ENCODE measurements at places on chromosomes 13 and 19. TPM values are rescaled to one million over a fixed set of nuclear protein-coding genes. Genes with fewer than 3 reads are reported as not detected.

- peaks cover 7% of the 10 kb centered on the region for H3K27me3 ChIP-seq
- no peaks in the 10 kb centered on the region for H3K36me3 ChIP-seq
- H3K4me3 ChIP-seq = no peak overlapping the region
- no peaks in the 10 kb centered on the region for H3K4me1 ChIP-seq
- DNase-seq = no peak
- H3K27ac ChIP-seq = no peak overlapping the region
These were observed 50.0 kb upstream of the RGCC start for GRCh38 chr13:41407380-41407779.

- H3K4me1 ChIP-seq = peaks cover 9% of the 10 kb centered on the region
These were observed 19.3 kb downstream of the TNFSF11 start for GRCh38 chr13:42592915-42593900.

The SIAH3 gene
- not detected for total RNA-seq

The KCTD12 gene
- 0.39 TPM for total RNA-seq

The ZNF667 gene
- 0.17 TPM for total RNA-seq

The ACP7 gene
- total RNA-seq = not detected

DNA sequence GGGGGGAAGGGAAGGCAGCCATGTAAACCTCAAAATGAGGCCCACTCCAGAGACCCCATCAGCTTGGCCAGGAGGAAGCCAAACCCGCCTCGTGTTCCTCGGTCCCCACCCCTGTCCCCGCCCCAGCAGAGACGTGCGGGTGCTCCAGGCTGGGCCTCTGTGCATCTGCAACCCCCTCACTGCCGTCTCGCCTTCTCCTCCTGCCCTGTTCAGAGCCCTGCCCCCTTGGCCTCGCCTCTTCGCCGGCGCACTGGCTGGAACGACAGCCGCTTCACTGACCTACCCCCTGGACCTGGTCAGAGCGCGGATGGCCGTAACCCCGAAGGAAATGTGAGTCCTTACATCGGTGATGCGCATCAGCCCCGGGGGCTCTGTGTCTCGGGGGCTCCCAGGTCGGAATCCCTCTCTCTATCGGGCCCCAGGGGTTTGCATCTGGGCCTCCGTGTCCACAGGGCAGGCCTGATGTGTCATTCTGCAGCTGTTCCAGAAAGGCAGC is 32.2 kb downstream of the TMEM161A start:
- peak; percentile 49 for DNase-seq
- H3K27me3 ChIP-seq = no peaks in the 10 kb centered on the region
- H3K27ac ChIP-seq = no peak overlapping the region
- H3K4me1 ChIP-seq = no peaks in the 10 kb centered on the region
- H3K4me3 ChIP-seq = no peak overlapping the region

The NTN5 gene
- total RNA-seq = 0.21 TPM

GRCh38 chr13:111117961-111118360 is 2.9 kb downstream of the ARHGEF7 start:
- H3K27ac ChIP-seq = no peak overlapping the region
- DNase-seq = no peak
- H3K4me1 ChIP-seq = peaks cover 5% of the 10 kb centered on the region
- no peaks in the 10 kb centered on the region for H3K36me3 ChIP-seq
- no peak overlapping the region for H3K4me3 ChIP-seq

DNA sequence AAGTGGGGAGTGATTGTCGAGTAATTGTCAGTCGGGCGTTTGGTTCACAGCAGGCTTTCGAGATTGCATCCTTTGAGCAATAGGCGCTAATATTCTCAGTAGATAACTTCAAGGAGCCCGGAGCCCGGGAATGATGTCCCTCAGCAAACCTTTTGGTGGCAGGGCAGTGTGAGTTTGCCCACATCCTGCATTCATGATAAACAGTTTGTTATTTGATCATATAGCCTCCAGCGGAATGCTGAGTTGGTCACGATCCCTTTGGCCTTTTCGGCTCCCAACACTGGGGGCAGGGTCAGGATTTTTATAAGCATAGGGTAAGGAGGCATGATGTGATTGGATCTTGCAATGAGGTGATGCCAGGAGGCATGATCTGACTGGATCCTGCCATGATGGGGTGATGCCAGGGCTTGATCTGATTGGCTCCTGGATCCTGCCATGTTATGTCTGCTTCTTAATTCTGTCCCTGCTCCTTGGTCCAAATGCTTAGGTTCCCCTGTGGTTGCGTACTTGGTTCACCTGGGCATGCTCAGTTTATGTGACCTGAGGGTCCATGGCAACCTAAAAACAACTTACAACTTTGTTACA is 38.2 kb upstream of the IGSF23 start:
- H3K27ac ChIP-seq = no peak overlapping the region
- no peaks in the 10 kb centered on the region for H3K4me1 ChIP-seq
- peaks cover 6% of the 10 kb centered on the region for H3K27me3 ChIP-seq
- H3K36me3 ChIP-seq = no peaks in the 10 kb centered on the region

The ZIC2 gene
- 3.4 TPM for total RNA-seq

The DDA1 gene
- 57.7 TPM for total RNA-seq

The ZNF285 gene
- 1.5 TPM for total RNA-seq

GRCh38 chr13:33087091-33087490 is 70.9 kb downstream of the KL start:
- no peak overlapping the region for H3K27ac ChIP-seq
- no peaks in the 10 kb centered on the region for H3K36me3 ChIP-seq
- H3K27me3 ChIP-seq = peaks cover 12% of the 10 kb centered on the region
- no peak for DNase-seq

The S1PR2 gene
- total RNA-seq = 6.2 TPM

GRCh38 chr13:83877651-83878355 is 4.5 kb downstream of the SLITRK1 start:
- no peak overlapping the region for H3K4me3 ChIP-seq
- no peak for DNase-seq
- H3K27ac ChIP-seq = no peak overlapping the region
- peaks cover 23% of the 10 kb centered on the region for H3K27me3 ChIP-seq
- peaks cover 2% of the 10 kb centered on the region for H3K4me1 ChIP-seq

DNA sequence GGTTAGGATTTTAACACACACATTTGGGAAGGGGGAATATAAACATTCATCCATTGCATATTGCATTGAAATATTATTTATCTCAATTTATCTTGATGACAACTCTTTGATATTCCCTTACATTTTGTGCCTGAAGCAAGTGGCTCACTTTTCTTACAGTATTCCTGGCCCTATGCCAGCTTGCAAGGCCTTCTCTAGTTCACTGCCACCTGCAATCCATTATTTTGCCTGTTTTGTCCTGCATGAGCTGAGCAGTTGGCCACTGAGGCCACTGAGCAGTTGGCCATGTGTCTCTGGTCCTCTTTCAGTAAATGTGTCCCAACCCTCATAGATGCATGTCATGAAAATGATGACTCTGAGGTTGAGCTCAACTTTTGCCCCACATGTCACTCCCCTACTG is 49.8 kb downstream of the CBY2 start:
- H3K4me3 ChIP-seq = no peak overlapping the region
- no peak overlapping the region for H3K27ac ChIP-seq
- H3K36me3 ChIP-seq = no peaks in the 10 kb centered on the region
- no peaks in the 10 kb centered on the region for H3K4me1 ChIP-seq

GRCh38 chr19:927351-927779 is 1.5 kb downstream of the ARID3A start:
- H3K36me3 ChIP-seq = no peaks in the 10 kb centered on the region
- H3K4me1 ChIP-seq = no peaks in the 10 kb centered on the region
- no peaks in the 10 kb centered on the region for H3K27me3 ChIP-seq
- peak overlapping the region; percentile 6 for H3K4me3 ChIP-seq

DNA sequence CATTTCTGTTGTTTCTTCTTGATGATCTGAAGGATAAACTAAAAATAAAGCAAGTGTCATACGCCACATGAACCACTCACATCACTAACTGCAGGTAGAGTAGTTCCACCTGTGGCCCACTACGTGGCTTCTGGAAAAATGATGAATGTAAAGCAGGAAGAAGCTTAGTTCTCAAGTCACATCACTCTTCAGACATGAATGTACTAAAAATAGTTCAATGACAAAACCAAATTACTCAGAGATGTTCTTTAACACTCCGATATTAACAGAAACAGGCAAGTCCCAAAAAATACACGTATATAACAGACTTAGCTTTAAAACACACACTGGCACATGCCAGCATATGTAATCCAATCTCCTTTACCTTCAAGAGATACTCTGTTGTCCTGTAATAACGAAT is 21.6 kb downstream of the RAB20 start:
- H3K27me3 ChIP-seq = peaks cover 14% of the 10 kb centered on the region
- no peak for DNase-seq
- H3K27ac ChIP-seq = no peak overlapping the region
- H3K36me3 ChIP-seq = no peaks in the 10 kb centered on the region
- H3K4me3 ChIP-seq = no peak overlapping the region

- H3K4me3 ChIP-seq = no peak overlapping the region
- H3K27ac ChIP-seq = peak overlapping the region; percentile 29
- no peaks in the 10 kb centered on the region for H3K27me3 ChIP-seq
- no peak for DNase-seq
- peaks cover 36% of the 10 kb centered on the region for H3K4me1 ChIP-seq
These were observed 33.1 kb downstream of the CERS4 start for GRCh38 chr19:8242211-8242821.

DNA sequence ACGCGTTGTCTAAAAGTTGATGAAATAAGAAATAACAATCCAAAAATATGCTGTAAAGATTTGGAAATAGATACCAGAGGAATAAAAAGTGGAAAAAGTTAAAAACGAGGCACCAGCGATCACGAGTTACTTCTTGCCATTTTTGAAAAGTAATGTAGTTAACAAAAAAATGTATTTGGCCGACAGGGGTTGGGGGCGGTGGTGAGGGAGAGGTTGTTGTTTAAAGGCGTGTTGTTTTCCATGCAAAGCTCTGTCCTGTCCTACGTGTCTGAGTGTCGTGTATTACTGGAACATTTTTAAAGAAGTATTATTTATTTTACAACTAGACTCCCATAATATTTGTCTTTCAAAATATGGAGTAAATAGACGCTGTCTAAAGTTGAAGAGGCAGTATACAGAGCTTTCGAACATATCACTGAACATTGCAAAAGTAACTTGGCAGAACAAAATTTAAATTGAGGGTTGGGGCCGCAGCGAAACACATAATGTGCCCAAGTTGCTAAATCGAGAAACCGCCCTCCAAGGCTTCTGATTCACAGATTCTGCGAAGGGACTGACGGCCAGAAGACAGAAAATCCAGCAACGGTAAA is 823 bp downstream of the FBXO17 start:
- no peaks in the 10 kb centered on the region for H3K36me3 ChIP-seq
- peaks cover 23% of the 10 kb centered on the region for H3K27me3 ChIP-seq
- peak overlapping the region; percentile 58 for H3K4me3 ChIP-seq
- peaks cover 13% of the 10 kb centered on the region for H3K4me1 ChIP-seq
- DNase-seq = no peak

The TLE6 gene
- 1.8 TPM for total RNA-seq

The KLK10 gene
- not detected for total RNA-seq

DNA sequence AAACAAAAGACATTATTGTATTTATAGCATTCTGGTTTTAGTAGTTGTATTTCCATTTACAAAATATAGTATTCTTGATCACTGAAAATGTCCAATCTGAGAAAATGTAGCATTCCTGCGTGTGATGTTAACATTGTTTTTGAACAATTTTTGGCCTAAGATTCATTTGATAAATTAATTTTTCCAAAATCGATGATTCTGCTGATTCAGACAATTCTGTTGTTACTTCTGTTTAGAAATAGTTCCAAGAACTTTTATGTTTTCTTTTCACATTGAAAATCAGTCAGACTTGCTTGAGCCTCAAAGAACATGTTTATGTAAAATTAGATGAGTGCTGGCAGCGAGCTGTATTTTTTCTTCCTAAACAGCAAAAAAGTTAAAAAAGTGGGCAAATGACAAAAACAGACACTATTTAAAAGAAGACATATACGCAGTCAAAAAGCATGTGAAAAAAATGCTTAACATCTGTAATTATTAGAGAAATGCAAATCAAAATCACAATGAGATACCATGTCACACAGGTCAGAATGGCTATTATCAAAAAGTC is 804.5 kb upstream of the MIR17HG start:
- H3K27ac ChIP-seq = no peak overlapping the region
- H3K27me3 ChIP-seq = no peaks in the 10 kb centered on the region
- H3K36me3 ChIP-seq = peaks cover 21% of the 10 kb centered on the region
- H3K4me3 ChIP-seq = no peak overlapping the region
- no peak for DNase-seq
- no peaks in the 10 kb centered on the region for H3K4me1 ChIP-seq

- H3K36me3 ChIP-seq = no peaks in the 10 kb centered on the region
- H3K27ac ChIP-seq = no peak overlapping the region
- H3K27me3 ChIP-seq = no peaks in the 10 kb centered on the region
- H3K4me3 ChIP-seq = no peak overlapping the region
These were observed 1602.3 kb upstream of the PRR20A start for GRCh38 chr13:55538424-55538823.

- DNase-seq = no peak
- H3K27me3 ChIP-seq = peaks cover 16% of the 10 kb centered on the region
- no peaks in the 10 kb centered on the region for H3K36me3 ChIP-seq
- no peak overlapping the region for H3K27ac ChIP-seq
These were observed 4.9 kb upstream of the DMKN start for GRCh38 chr19:35518313-35518712.

DNA sequence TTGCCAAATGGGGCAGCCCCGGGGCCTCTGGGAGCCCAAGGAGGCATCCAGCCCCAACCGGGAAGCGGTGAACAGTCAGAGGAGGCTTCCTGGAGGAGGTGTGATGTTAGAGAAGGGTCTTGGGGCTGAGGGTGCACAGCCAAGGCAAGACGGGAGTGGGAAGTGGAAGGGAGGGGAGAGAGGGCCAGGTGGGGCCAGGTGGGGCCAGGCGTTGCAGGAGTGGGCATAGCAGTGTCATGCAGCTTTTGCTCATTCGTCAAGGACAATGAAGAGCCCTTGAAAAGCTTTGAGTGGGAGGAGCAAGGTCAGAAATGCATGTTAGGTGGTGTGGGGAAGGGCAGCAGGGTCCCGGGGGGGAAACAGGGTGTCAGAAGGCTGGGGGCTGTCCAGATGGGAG is 1.8 kb downstream of the FBN3 start:
- H3K36me3 ChIP-seq = no peaks in the 10 kb centered on the region
- peaks cover 30% of the 10 kb centered on the region for H3K27me3 ChIP-seq
- peaks cover 5% of the 10 kb centered on the region for H3K4me1 ChIP-seq
- H3K4me3 ChIP-seq = no peak overlapping the region

GRCh38 chr19:5691822-5692722 is 2.0 kb downstream of the RPL36 start:
- peak overlapping the region; percentile 58 for H3K4me3 ChIP-seq
- peaks cover 7% of the 10 kb centered on the region for H3K36me3 ChIP-seq
- DNase-seq = no peak
- no peaks in the 10 kb centered on the region for H3K27me3 ChIP-seq
- peak overlapping the region; percentile 44 for H3K27ac ChIP-seq

DNA sequence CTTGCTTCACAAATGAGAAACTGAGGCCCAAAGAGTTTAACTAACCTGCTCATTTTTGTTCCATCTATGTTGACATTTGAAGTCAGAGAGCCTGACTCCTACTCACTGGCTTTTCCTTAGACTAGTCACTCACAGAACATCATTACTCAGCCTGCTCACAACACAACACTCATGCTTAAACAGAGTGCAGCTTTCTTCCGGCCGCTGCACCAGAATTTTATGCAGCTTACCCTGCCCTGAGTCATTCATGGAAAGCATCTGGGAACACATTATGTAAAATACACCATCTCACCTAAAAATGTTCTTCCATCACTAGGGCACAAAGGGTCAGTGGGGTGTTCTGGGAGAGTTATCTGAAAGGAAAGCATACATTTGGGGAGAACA is 303.4 kb downstream of the SPRY2 start:
- no peaks in the 10 kb centered on the region for H3K36me3 ChIP-seq
- H3K27me3 ChIP-seq = peaks cover 2% of the 10 kb centered on the region
- no peak overlapping the region for H3K27ac ChIP-seq
- DNase-seq = no peak
- H3K4me3 ChIP-seq = no peak overlapping the region

All from natural killer cell treated with Interleukin-12 subunit alpha and Interleukin-12 subunit beta and Interleukin-15 and Interleukin-18, amount 100 ng/mL, for 72 hours (primary cell).